ENCODE measurements at places on chromosomes 5 and 9.

GRCh38 chr9:121362813-121363621 lies 7.0 kb downstream of the STOM start:
- DNase-seq = no peak

DNA sequence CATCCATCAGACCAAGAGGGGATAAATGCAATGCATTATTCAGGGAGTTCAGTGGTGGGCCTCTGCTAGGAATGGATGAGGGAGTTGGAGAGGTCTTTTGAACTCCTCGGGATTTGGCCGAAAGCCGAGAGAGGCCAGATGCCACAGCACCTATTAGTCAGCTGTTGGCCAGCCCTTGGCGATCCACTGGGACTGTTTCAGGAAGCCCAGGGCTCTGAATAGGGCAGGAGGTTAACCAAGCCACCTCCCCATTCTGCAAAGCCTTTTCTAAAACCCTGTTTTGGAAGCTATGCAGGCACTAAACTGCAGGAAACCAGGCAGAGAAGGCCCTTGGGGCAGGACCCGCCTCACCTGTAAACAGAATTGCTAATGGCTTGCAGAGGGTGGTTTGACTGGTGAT lies 37.8 kb downstream of the ASTN2 start:
- DNase-seq = no peak

DNA sequence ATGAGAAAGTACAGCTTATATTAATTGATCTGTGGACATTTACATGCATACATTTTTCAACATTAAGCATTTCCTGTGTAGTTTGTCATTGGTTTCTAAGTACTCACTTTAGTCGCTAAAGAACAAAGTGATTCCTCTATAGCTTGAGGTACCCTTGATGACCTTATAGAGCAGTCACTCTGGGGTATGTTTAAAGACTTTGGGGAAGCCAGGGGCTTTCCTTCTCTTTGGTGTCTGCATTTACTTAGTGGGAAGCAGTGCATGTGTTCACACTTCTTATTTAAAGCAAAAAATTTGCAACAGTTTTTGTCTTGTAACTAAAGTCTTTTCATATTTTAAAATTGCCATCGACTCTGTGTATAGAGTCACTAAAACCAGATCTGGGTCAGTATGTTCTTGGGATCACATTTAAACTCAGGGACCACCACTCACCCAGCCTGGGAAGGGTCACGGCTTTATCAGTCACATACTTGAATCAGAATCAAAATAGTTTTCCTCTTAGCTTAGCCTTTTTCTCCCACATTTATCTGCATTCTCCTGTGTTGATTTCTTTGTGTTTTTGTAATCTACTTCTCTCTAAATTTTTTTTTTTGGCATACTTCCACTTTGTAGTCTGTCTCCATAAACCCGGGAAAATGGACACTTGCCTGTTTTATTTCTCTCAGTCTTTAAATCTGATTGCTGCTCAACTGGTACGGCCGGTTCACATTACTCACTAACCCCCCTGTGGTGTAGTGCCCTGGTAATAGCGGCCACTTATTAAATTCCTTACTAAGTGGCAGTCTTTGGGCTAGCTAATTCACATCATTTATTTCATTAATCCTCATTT lies 143.9 kb upstream of the FBN2 start:
- no peak for DNase-seq

DNA sequence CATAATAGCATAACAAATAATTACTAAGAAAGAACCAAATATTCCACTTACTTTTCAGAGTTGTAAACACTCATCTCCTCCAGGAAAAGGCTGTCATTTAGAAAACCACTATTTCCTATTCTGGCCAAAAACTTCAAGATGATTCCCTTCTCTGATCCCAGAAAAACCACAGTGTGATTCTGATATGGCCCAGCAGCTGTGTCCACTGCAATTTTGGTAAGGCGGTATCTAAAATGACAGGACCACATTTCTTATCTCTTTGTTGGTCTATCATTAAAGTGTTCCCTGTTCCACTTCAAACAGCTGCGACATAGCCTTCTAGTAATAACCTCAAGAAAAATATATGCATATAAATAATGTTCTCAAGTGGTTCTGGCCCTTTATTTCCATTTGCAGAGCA lies 96.1 kb downstream of the SEMA6A start:
- no peak for DNase-seq

DNA sequence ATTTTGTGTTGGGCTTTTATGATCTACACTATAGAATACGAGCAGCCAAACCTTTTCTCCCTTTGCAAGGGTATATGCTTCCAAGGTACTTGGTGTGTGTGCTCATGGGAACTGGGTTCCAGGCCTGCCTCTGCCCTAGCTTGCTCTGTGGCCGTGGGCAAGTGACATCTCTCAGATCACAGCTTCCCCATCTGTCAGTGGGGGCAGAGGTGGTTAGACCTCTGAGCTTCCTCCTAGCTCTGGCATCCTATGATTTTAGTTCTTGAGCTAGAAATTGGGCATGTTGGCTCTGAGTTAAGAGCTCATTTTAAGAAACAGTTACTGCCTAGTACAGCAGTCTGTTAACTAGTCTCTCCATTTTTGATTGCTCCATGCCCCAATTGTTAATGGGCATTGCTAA lies 12.5 kb upstream of the CCNJL start:
- DNase-seq = no peak

GRCh38 chr9:97987487-97987886 lies 4.3 kb downstream of the ANP32B start:
- DNase-seq = no peak

- no peak for DNase-seq
Measured at GRCh38 chr5:123696921-123697341, 185.0 kb downstream of the CSNK1G3 start.

DNA sequence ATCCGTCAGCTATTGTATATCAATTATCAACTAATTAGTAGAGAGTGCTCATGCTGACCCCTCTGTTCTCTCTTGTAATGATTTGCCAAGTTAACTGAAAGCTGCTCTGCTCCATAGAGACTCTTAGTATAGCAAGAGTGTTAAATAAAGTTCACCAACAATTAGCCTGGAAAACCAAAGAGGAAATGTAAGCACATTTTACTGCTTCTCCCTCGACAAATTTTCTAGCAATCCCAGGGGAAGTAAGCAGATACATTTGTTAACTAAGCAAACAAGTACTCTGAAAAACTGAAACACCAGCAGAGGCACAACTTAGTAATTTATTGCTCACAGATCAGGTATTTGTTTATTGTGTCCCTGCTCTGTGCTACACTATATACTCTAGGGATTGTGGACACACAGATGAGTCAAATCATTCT lies 162.2 kb downstream of the GLIS3 start:
- no peak for DNase-seq

DNA sequence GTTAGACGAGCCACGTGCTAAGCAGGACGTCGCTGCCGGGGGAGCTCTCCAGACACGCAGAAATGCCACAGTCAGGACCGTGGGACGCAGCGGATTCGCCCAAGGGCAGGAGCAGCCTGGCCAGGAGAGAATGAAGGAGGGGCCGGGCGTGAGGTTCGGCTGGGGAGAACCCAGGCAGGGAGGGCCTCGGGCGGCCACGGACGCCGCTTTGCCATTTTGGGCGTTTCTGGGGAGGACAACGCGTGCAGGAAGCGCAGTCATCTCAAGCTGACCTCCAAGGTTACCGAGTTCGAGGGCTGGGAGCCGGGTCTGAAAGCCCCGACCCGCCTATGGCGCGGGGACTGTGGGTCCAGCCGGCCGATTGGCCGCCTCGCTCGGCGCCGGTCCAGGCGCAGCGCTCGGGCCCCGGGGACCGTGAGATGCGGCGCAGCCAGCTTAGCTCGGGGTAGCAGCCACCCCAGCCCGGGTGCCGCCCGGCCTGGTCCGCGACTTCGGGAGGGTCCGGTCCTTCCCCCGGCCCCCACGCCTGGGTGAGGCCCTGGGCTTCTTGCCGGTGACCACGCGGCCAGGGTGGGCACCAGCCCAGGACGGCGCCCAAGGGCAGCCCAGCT lies 760 bp upstream of the MAN1B1 start:
- DNase-seq = no peak

DNA sequence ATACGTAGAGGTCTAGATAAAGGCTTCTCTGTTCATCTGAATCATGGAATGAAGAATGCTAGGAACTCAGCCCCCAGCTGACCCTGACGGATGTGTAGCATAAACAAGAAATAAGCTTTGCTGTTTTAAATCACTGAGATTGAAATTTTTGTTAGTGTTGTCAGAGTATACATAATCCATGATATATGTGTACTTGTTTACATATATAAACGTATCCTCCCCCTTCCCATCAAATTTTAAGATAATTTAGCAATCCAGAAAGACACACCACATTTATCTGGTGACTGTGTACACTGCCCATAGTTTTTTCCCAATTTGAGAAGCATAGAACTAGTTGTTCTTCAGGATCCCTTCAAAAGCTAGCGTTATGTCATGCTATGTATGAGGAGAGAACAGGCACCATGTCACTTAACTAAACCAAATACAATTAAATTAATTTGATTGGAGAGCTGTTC lies 80.8 kb upstream of the OSMR start:
- DNase-seq = no peak

DNA sequence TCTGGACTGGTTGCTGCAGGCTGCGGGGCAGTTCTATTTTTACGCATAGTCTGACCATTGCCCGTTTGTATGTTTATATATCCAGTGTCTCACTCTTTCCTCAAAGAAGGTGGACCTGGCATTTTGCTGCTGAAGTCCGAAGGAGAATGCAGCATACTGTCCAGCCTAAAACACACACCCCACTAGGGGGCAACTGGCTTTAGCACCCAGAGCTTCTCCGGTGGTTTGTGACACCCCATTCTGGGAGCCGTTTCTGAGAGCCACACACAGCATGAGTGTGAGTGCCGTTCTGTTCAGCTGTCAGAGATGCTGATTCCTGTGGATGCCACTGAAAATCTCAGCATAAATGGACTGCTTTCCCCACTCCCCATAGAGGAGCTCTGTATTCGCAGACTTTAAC lies 290.5 kb upstream of the TAS2R1 start:
- no peak for DNase-seq

- no peak for DNase-seq
Measured at GRCh38 chr9:38284039-38284575, 108.4 kb upstream of the ALDH1B1 start.

- no peak for DNase-seq
Measured at GRCh38 chr5:69043655-69043996, 50.2 kb upstream of the SLC30A5 start.

DNA sequence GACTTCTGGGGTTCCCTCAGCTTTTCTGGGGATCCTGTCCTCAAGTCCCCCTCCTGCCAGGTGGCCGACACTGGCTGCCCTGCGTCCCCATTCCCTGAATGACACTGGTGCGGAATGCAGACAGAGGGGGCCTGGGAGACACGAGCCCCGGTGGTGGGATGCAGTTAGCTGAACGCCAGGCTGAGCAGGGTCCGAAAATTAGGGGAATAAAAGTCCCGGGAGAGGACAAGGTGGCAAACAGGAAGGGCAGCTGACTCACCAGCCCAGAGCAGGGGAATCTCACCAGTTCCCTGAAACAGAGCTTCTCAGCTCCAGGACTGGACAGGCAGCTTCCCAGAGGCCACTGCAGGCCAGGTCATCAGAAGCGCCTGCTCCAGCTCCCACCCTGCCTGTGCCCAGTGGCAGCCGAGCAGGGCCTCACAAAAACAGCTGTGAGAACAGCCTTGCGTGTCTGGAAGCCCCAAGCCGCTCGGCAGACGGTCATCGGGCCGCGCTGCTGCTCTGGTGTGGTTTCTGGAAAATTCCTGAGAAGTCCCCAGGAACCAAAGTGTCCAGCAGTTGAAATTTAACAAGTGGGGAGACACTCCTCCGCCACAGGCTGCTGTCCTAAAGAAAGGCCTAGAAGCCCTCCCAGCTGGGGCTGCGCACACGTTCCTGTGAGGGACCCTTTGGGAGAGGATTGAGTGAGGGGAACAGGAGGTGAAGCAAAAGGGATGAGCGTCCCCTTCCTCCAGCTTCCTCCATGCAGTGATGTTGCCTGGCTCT lies 47.6 kb upstream of the EXOC3 start:
- DNase-seq = no peak

- DNase-seq = no peak
Measured at GRCh38 chr5:113166852-113167366, 190.3 kb downstream of the DCP2 start.

GRCh38 chr5:171444582-171444981 lies 25.1 kb downstream of the FGF18 start:
- no peak for DNase-seq

DNA sequence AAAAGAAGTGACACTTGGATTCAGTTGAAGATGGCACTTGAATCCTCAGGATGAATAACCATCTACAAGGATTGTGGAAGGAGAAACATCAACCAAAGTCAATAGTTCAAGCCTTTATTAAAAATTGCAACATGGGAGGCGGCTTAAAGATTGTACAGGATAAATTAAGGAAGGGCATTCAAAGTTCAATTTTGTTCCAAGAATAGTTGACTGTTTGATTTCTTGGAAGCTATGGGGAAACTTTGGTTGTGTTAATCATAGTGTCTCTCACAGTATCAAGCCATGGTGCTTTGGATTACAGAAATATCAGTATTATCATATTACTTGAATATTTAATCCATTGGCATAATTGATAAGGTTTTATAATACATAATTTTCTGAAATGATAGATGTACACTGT lies 1844.3 kb downstream of the MAT2B start:
- DNase-seq = no peak

GRCh38 chr9:33466565-33467495 lies 6.9 kb downstream of the NOL6 start:
- no peak for DNase-seq

DNA sequence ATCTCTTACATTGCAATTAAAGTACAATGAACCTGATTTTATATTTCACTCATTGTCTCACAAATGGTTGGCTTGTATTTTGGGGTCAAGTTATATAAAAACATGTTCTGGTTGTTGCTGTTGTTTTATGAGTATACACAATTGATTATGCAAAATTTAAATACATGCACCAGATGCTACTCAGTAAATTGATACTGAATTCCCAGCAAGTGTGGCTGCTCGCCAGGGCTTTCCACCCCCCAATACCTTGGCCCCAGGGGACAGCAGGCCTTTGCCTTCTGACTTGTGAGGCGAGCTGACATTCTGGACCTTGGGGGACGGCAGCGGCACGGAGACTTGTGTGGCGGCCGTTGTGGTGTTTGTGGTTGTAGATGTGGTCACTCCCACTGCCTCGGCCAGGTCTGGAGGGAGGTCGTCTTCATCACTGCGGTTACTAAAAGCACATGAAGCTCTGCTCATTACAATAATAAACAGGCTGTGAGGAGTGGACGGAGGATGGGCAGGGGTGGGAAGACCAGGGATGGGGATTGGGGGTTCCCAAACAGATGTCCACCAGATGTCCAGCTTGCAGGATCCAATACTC lies 27.0 kb upstream of the FRRS1L start:
- no peak for DNase-seq

- DNase-seq = no peak
Measured at GRCh38 chr9:132369421-132369820, 14.6 kb upstream of the SETX start.

GRCh38 chr5:36770125-36770524 lies 106.4 kb upstream of the NIPBL start:
- DNase-seq = no peak

DNA sequence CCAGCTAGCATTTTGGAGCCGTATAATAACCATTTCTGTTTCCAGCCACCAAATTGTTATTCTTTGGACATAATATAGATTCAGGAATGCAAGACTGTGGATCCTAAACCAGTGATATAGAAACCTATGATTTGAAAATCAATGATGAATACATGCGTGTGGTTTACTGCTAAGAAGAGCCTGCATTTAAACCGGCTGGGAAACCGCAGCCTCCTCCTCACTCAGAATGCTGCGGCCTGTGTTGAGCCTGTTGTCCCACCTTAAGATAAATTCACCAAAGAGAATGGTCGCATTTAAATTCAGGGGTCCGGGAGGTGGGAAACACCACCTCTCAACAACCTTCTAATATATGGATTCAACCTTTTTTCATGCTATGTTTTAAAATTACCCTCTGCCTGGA lies 148.0 kb downstream of the MEF2C start:
- DNase-seq = no peak

GRCh38 chr5:103340717-103341388 lies 82.3 kb downstream of the MACIR start:
- DNase-seq = no peak
